ENCODE measurements at places on chromosomes 3 and 15.

DNA sequence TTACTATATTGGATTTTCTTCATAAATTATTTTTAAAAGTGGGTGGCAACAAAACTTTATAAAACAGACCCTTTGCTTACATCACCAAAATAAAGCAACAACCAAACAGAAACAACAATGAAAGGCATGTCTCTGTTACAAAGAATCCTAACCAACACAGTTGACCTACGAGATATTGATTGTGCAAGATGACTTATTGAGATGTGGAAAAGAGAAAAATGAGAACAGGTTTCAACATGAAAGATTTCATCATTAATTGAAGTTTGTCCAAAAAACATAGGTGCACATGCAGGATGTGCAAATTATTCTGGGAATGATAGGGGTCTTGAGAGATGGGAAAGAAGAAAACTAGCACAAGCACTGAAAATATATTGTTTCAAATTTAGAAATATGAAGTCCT lies 9.0 kb downstream of the GMNC start:
- no peak for DNase-seq

- no peak for DNase-seq
Observed at GRCh38 chr3:148735597-148735996, 37.9 kb downstream of the AGTR1 start.

DNA sequence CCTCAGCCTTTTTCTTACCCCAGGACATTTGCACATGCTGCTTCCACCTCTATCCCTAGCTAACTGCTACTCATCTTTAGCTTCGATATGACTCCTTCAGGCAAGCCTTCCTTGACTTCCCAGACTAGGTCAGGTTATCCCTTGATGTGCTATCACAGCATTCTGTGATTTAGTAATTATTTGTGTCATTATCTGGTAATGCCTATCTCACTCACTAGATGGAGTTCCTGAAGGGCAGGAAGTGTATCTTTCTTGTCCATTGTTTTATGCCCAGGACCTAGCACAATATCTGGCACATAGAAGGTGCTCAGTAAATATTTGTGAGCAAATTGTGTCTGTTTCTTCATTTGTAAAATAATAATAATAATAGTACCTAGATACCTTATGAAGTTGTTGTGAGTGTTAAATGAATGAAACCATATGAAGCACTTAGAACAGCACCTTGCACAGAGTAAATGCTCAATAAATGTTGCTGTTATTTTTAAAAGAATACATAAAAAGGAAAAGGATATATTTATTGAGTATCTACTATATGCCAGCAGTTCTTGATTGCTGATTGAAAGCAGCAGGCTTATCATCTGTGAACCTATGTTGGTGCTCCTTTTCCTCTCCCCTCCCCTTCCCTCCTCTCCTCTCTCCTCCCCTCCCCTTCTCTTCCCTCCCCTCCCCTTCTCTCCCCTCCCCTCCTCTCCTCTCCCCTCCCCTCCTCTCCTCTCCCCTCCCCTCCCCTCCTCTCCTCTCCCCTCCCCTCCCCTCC lies 31.5 kb downstream of the SQOR start:
- DNase-seq = no peak

GRCh38 chr3:94596887-94597566 lies 534.2 kb downstream of the NSUN3 start:
- DNase-seq = no peak

DNA sequence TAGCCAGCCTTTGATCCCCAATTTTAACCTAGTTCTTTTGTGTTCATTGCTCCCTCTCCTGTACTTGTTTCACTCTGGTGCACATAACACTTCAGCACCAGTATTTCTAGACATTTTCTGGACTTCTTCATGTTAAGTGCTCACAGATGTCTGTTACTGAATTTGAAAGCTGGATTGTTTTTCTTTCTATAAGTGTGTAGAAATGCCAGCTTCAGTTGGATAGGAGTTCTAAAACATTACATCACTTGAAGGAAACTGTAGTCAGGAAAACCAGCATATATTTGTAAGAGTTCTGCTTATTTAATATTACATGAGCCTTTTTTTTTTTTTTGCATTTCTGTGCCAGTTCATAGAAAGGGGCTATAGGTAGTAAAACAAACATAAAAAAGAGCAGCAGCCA lies 21.6 kb downstream of the QTRT2 start:
- no peak for DNase-seq

- peak; percentile 62 for DNase-seq
Observed at GRCh38 chr3:171755015-171755589, 55.2 kb downstream of the PLD1 start.

DNA sequence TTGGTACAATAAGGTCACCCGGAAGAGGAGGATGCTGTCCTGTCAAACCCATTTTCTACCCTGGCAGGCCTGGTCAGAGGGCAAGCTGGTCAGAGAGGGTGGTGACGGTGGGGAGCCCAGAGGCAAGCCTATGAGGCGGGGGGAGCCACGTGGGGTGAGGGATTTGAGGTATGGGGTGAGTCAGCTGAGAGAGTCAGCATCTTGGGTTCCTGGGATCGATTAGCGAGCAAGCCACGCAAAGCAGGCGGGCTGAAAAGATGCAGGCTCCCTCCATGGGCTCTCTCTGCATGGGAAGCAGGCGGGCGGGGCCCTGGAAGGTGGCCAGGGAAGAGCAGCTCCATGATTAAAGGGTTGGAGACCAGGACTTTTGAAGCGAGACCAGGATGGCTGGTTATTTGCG lies 48.1 kb downstream of the MAGEF1 start:
- DNase-seq = no peak
